ENCODE measurements at places on chromosomes 16 and 17.

- no peak for DNase-seq
Measured at GRCh38 chr16:29714396-29714795, 31.4 kb downstream of the C16orf54 start.

DNA sequence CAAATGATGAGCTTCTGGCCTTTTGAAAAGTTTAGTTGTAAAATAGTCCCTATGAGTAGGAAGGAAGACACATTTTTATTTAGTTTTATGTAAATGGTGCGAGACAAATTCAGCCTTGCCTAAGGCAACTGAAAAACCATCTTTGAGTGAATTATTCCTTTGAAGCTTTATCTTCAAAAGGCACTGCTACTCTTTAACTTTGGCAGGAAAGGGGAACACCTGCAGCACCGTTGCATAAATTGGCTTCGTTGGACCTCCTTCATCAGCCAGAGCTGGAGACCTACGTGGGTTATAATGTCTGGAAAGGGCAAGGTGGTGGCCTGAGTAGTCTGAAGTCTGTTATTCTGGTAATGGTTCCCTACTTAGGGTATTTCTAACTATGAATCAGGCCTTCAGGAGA lies 373.5 kb downstream of the KCNJ2 start:
- DNase-seq: no peak

GRCh38 chr16:50573947-50574744 lies 25.9 kb downstream of the NKD1 start:
- no peak for DNase-seq

DNA sequence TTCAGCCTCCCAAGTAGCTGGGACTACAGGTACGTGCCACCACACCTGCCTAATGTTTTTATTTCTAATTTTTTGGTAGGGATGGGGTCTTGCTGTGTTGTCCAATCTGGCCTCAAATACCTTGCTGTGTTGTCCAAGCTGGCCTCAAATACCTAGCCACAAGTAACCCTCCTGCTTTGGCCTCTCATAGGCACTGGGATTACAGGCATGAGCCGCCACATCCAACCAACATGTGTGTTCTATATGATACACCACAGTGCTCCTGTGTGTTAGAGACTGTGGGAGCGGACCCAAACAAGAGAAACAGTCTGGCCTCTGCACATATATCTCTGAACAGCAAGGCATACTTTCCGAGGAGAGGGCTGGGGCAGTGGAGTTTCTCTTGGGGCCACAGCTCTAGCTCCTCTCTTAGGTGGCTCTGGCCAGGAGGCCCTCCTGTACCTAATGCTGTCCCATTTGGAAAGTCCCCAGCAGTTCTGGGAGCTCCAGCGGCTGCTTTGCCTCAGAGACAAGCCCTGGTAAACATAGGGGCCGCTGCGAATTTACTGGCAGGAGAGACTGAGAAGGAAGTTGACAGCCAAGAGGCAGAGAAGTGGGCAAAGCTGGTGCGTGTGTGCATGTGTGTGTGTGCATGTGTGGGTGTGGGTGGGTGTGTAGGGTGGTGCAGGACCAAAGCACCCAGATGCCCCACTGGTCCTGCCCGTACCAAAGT lies 95.0 kb downstream of the RAB11FIP4 start:
- no peak for DNase-seq

GRCh38 chr17:56502120-56502654 lies 91.3 kb upstream of the NOG start:
- DNase-seq: no peak

DNA sequence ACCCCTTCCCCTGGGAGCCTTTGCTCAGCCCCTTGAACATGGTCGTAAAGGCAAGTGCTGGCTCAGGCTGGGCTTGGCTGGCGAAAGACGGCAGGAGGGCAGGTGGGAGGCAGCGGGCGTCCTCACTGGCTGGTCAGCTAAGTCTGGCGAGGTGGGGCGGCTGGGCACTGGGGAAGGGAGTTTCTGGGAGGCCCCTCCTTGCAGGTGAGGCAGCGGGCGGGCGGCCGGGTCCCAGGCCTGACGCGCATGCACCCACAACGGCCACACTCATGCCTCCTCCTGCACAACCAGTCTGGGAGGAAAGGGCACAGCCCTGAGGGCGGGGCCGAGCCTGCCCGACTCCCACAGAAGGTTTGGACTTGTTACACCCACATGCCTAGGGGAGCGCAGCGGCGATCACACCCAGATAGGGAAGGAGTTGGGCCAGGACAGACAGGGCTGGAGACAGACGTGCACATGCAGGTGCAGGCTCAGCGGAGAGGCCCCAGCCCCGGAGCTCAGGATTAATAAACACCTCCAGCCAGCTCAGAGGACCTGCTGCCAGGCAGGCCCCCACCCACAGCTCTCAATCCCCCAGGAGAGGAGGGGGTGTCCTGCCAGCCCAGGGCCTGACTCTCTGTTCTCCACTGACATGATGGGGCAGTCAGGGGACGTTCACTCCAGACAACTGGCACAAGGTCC lies at the start of gene EVPL:
TSS of gene EVPL (minus strand) at position 148 of the 681 bp plus-strand sequence. CDS start at position 40, 108 bp downstream.
- DNase-seq: no peak

DNA sequence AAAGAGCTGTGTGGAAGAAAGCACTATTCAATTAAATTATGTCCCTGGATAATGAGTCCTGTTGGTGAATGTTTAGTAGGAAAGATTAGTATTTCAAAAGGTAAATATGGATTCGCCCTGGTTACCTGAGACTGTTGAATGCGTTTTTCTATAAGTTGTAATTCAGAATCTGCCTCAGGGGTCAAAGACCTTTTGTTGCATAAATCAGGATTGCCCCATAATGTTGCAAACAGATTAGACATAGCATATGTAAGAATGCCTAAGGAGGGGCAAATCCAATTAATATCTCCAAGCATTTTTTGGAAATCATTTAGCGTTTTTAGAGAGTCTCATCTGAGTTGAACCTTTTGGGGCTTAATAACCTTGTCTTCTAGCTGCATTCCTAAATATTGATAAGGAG lies 70.1 kb upstream of the ARL4D start:
- DNase-seq: no peak

DNA sequence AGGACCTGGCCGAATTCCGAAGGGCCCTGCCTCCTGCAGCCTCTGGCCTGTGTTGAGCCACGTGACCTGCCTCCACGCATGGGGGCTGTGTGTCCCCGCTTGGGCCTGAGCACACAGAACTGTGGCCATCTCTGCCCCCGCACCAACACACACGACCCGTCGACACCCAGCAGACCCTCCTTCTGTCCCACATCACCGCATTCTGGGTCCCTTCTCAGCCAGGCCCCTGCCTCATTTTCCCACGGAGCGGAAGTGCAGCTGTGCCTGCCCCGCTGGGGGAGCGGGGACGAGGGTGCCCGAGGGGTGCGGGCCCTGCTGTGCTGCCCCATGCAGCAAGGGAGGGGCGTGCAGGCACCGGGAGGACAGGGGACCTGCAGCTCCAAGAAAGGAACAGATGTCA lies 18.4 kb downstream of the NDUFAF8 start:
- DNase-seq: no peak

DNA sequence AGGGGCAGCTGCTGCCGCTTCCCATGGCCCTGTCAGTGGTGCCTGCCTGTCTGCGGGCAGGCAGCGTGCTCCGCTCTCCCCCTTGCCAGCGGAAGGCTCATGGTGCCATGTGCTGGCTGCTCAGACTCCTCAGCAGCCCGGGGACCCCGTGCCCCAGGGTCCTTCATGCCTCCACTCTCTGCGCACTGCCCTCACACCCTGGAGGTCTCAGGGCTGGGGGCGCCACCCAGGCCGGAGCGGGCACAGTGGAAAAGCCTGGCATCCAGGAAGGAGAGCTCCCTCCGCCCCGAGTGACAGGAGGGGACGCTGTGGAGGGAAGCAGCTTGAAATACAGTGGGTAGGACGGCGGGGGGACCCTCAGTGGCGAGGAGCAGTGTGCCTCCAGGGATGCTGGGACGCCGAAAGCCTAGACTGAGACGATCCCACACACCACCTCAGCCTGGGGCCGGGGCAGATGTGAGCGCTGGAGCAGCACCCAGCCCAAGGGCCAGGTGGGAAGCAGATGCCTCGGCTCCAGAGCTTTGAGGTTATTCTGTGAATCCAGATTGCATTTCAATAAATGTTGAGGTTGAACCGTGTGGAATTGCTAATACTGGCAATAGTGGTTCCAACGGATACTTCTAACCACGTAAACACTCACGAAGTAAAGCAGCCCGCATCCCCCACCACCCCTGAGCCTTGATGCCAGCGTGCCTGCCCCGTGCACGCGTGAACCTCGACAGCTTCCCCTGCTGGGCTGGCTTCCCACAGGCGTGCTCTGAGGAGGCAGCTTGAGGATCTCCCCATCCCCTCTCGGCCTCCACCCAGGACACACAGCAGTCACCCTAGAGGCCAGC lies 6.5 kb downstream of the TMEM204 start:
- DNase-seq: no peak

GRCh38 chr16:13953501-13953900 lies 33.5 kb downstream of the ERCC4 start:
- DNase-seq: no peak

- no peak for DNase-seq
Measured at GRCh38 chr17:60901806-60902205, 224.2 kb downstream of the BCAS3 start.

- DNase-seq: no peak
Measured at GRCh38 chr17:58277107-58277801, 3.5 kb downstream of the MPO start.

GRCh38 chr17:27733773-27734172 lies 66.6 kb downstream of the NOS2 start:
- DNase-seq: no peak

- no peak for DNase-seq
Measured at GRCh38 chr17:38697061-38697820, 7.8 kb upstream of the MLLT6 start.
